ENCODE measurements at places on chromosomes 6 and 20. TPM values are rescaled to one million over a fixed set of nuclear protein-coding genes. Genes with fewer than 3 reads are reported as not detected.

DNA sequence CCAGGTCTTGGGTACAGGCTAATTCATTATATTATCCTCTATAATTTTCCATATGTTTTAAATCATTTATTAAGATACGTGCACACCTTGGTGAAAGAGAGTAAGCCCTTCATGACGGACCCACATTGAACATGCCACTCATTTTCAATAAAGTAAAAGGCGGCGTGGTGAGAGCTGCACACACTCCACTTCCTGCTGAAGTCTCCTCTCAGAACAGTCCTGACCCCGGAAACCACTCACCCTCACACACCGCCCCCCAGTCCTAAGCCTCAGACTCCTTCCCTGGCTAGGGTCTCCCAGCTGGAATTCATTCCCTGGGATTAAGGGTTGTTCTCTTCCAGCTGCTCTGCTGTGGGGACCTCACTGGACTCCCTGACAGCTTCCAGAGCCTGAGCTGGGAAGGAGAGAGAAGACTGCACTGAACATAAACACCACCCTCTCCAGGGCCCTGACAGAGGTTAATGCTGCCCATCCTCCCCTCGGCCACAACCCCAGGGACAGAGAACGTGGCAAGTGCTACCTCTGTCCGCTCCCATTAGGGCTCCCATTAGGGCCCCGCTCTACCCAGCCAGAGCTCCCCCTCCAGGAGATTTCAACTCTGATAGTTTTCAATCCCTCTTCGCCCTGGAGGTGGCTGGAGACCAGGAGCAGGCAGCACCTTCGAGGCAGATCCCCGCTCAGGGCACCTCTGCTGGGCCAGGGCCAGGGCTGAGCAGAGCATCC, 24.8 kb downstream of the GRM4 start:
- ATAC-seq = no peak

The MYL9 gene
- total RNA-seq = 1,628 TPM

- no peak for ATAC-seq
Measured at GRCh38 chr20:44765701-44766347, 20.2 kb downstream of the KCNK15 start.

- ATAC-seq = no peak
Measured at GRCh38 chr6:156010-156409, 136.3 kb upstream of the DUSP22 start.

- no peak for ATAC-seq
Measured at GRCh38 chr6:164040994-164041393, 626.5 kb downstream of the QKI start.

The ZC3H12D gene
- 1.9 TPM for total RNA-seq

DNA sequence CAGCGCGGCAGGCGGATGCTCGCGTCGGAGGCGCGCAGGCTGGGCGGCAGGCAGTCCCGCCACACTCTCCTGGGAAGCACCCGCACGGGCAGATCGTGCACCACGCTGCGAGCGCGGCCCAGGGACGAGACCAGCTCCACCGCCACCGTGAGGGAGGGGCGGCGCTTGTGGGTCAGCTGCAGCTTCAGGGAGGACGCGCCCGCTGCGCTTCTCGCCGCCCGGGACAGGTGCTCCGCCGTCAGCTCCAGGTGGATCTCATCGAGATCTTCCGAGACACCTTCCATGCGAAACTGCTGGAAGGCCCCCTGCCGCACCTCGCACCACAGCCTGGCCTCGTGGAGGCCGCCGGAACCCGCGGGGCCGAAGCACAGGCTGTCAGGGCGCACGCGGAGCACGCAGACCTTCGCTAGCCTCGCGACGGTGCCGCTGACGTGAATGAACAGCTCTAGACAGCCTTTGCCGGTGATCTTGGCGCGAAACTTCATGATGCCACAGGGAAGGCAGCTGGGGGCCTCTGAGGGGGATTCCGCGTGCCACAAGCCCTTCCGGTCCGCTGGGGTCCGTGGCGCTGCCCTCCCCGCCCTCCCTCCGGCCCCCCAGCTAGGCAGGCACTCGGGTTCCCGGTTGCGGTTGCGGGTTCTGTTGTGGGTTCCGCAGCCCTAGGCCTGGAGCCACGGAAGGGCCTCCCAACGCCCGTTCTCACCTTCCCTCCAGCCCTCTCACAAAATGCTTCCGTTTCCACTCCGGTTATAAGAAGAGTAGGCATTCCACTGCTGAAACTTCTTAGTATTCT, at the start of gene HUS1B:
HUS1B (minus strand) TSS at position 641 of the 793 bp plus-strand sequence; CDS start at position 485, 156 bp downstream.
- ATAC-seq = no peak

- no peak for ATAC-seq
Measured at GRCh38 chr6:15132854-15133670, 112.8 kb upstream of the JARID2 start.

DNA sequence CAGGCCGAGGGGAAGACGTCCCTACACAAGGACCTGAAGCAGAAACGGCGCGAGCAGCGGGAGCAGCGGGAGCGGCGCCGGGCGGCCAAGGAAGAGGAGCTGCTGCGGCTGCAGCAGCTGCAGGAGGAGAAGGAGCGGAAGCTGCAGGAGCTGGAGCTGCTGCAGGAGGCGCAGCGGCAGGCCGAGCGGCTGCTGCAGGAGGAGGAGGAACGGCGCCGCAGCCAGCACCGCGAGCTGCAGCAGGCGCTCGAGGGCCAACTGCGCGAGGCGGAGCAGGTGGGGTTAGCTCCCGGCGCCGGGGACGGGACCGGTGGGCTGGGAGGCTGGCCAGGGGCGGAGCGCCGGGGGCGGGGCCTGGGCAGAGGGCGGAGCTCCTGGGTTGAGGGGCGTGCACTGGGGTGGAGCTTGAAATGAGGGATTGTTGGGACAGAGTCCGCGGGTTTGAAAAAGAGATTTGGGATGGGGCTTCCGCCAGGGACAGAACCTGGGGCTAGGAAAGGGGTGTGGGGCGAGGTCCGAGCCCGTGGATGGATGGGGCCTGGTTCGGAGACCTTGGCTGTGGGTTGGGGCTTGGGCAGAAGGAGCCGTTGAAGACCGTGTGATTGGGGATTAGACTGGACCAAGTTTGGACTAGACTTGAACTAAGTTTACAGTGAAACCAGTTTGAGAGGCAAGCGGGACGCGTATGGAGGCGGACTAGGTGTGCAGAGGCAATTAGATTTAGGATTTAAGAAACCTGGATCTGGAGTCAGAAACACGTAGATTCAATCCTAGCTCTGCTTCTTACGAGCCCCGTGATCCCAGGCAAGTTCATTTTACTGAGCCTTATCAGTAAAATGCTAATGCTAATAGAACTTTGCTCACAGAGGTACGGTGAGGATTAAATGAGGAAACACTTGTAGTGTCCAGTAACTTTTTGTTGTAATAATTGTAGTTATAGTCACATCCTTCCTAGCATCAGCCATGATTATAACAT, 20.9 kb downstream of the DEF6 start:
- ATAC-seq = peak; percentile 98

- ATAC-seq = no peak
Measured at GRCh38 chr20:57398901-57399535, 7.8 kb downstream of the RBM38 start.

DNA sequence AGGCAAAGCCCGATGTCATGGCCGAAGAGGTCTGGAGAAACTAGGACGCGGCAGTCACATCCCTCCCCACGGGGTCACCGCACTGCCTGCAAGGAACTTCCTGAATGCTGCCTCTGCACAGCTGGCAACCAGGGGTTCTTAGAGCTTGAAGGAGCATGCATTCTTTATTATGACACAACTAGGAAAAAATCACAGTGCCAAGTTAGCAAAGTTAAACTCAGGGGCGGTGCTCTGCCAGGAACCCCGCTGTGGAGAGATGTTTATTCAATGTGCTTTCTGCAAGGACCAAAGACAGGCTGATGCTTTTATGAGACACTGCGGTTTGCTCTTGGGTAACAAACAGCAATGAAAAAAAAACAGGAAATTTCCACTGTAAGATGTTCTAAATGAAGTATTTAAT, 287.3 kb upstream of the FOXQ1 start:
- peak; percentile 15 for ATAC-seq

The F13A1 gene
- total RNA-seq = 28.8 TPM

The OR2J3 gene
- not detected for total RNA-seq

DNA sequence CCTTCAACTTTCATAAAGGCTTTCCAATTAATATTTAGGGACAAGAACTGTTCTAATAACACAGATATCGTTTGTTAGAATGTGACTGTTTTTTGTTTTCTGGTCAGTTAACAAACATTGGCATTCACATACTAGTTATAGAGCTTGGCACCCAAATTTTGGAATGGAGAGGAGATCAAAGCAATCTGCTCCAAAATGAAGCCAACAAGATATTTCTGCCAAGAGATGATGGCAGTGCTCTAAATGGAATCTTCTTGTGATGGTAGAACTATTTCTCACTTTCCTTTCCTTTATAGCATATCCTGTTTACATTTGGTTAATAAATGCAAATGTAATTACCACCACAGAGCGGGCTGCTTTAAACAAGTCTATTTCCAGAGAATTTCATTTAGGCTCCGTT, 208.3 kb upstream of the RIMS1 start:
- no peak for ATAC-seq

DNA sequence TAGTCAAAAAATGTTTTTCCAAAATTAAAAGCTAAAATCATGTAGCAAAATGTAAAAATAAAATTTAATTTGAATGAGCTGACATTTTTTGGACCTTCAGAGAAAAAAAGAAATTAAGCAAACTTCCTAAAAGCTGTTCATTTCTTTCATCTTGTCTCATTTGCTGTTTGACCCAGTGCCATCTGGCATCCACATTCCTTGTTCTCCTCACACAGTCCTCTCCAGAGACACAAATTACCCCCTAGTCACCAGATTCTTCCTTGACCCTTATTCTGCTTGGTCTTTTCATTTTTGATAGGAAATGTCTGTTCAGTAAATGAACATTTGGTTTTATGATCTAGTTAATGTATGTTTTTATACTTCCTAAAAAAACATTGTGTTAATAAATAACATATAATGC, 55.2 kb downstream of the HDDC2 start:
- no peak for ATAC-seq

The MGME1 gene
- total RNA-seq = 13.5 TPM

The JPH2 gene
- total RNA-seq = 216 TPM
